Stimulated activated CD4-positive, alpha-beta T cell treated with anti-CD3 and anti-CD28 coated beads, Interleukin-1b, Interleukin-23, amount 100 ng/mL, for 48 hours (primary cell): ENCODE measurements at places on chromosomes 5 and 9.

DNA sequence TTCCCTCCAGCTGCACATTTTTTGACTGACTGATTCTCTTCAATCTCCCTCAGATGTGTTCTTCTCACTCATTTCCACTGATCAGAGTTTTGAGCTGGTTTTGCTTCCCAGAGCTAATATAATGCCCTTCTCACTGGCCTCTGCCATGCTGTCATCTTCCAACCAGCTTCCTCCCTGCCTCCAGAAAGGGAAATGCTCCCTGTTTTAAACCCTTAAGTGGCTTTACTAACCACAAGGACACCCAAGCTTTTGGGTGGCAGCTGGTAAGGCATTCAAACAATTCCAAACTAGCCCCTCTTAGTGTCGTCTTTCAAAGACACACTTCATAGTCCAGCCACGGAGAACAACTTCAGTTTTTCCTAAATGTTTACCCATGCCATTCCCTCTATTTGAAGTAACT lies 172.5 kb downstream of the CRB2 start:
- DNase-seq, result no peak

- no peak for DNase-seq
Measured at GRCh38 chr9:95092262-95093072, 225.0 kb downstream of the FANCC start.

DNA sequence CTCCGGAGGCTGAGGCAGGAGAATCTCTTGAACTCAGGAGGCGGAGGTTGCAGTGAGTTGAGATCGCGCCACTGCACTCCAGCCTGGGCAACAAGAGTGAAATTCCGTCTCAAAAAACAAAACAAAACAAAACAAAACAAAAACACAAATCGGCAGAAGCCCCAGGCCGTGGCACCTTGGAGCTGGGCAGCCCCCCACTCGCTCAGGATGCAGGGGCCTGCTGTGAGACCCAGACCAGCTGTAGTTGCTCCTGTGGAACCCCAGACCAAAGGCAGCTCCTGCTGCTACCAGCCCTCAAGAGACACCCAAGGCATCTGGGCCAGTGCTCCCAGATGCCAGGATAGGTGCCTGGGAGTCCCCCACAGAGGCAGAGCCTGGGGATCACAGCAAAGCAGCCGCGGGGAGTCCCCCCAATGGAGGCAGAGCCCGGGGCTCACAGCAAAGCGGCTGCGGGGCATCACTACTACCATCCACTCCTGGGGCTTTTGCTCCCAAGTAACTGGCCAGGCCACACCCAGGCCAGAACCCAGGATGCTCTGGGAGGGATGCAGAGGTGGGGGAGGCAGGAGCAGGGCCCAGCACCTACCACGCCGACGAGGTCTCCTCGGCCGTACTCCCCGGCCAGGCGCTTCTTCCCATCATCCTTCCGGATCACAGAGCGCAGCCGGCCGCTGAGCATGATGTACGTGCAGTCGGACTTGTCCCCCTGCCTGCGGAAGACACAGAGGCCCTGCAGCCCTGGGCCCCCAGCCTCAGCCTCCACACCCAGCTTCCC lies 37.7 kb upstream of the NSMF start:
- DNase-seq, result no peak

DNA sequence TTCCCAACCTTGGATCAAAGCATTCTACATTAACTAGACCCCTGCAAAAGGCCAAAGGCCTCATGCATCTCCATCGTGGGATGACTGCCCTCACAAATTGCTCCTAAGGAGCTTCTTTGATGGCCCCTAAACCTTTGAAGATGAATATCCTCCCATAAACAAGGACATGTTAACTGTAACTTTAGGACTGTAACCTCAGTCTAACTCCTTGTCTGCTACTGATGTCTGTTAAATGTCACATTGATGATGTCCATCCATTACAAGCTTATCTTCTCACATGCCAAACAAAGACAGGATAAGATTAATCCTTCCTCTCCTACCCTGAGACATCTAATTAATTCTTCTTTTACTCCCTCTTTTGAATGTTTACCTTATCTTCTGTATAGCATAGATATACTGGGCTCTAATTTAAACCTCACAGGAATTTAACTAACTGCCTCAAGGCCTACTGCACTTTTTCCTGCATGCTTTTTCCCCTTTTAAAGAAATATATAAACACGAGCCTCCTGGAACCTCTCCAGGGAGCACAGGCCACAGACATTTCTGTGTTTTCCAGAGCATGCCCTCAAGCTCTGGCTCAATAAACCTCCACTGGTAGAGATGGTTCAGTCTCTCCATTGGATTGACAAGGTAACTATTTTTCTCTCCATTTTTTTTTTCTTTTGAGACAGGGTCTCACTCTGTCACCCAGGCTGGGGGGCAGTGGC lies 90.6 kb upstream of the SLC25A48 start:
- DNase-seq, result no peak

DNA sequence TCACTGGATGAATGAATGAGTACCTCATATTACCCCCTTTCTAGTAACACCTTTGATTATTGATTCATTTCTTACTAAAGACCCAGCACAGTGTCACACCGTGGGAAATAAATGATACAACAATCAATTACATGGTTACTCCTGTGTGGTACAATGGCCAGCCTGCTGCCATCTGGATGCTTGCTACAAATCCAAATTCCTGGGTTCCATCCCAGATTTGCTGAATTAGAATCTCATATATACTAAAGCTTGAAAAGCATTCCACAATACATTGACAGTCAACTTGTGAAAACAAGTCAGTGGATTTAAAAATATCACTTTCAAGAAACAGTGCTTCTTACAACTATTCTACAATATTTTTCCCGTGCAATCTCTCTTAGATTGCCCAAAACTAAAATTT lies 989.3 kb downstream of the PTPRD start:
- DNase-seq, result no peak

DNA sequence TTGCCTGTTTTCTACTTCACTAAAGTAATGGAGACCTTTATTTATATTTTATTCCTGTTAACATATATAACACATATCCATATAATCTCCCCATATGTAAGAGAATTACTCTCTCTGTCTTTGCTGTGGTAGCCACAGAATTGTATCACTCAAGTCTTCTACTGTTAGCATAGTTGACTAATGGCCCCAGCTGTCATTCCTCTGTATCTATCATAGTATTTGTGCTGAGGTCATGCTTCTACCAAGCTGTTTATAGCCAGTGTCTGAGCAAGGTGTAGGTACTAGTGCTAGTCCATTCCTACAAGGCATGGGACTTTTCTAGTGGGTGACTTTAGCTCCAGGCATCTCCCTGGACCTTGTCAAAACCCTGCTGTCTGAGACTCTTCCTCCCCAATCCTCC lies 244.1 kb downstream of the KIAA0825 start:
- DNase-seq, result no peak

GRCh38 chr5:50767588-50767987 lies 101.2 kb downstream of the PARP8 start:
- DNase-seq, result no peak
